ENCODE measurements at places on chromosomes 1 and 21. TPM values are rescaled to one million over a fixed set of nuclear protein-coding genes. Genes with fewer than 3 reads are reported as not detected.

- H3K27me3 ChIP-seq: no peaks in the 10 kb centered on the region
- peak overlapping the region; percentile 93 for H3K4me3 ChIP-seq
- peaks cover 32% of the 10 kb centered on the region for H3K36me3 ChIP-seq
- peak; percentile 47 for DNase-seq
Measured at GRCh38 chr1:37989361-37989930, 376 bp downstream of the SF3A3 start.

DNA sequence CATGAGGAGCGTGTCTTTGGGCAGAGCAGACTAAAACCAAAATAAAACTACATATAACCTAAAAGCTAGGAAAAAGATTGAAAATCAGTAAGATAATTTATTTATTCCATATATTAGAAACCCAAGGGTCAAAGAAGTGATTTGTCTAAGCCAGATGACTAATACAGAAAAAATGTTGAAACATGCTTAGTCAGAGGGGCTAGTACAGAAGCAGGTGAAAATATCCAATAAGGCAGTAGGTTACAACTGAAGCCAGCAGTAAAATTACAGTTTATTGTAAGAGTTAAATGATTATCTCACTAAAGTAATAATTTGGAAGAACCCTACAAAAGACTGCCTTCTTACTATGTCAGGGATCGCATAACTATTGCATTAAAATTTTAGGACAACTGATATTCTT, 1190.9 kb upstream of the PRMT6 start:
- H3K4me3 ChIP-seq: no peak overlapping the region
- H3K27ac ChIP-seq: no peak overlapping the region
- H3K27me3 ChIP-seq: no peaks in the 10 kb centered on the region
- DNase-seq: peak; percentile 91

DNA sequence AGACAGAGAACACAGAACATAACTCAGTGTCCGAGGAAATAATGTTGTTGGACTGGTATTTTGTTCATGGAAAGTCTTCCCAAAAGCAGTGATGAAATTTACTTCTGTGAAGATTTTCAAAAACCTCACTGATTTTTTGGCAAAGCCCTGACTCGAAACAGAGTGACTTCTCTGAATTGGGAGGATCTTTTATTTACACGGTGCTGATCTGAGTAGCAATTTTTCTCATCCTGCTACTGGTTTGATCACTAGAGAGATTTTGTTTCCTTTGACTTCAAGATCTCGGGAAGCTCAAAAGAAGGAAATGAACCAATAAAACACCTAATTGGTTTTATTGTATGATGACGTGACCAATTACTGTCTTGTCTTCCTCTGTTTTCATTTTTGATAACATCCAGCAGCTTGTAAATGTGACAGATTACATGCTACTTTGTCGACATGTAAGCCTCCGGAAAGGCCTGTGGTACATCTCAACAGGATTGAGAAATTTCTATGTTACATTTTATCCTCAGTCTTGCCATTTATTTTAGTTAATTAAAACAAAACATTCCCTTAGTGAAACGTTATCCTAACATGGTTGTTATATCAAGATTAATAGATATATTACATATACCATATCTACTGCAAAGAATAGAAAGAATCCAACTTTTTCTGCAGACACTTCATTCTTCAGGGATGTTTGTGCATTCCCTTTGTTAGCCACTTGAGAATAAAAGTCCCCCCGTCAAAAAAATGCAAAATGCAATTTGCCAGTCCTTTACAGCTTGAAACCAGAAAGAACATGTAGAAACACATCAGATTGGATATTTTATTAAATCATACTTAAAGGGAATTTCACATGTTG, 42.8 kb upstream of the IFI44L start:
- H3K36me3 ChIP-seq: no peaks in the 10 kb centered on the region
- H3K27me3 ChIP-seq: no peaks in the 10 kb centered on the region
- no peak overlapping the region for H3K27ac ChIP-seq
- no peaks in the 10 kb centered on the region for H3K4me1 ChIP-seq

GRCh38 chr1:193542690-193543089, 356.3 kb upstream of the B3GALT2 start:
- H3K27ac ChIP-seq: no peak overlapping the region
- no peak for DNase-seq
- no peaks in the 10 kb centered on the region for H3K27me3 ChIP-seq
- H3K4me1 ChIP-seq: no peaks in the 10 kb centered on the region
- H3K4me3 ChIP-seq: no peak overlapping the region
- no peaks in the 10 kb centered on the region for H3K36me3 ChIP-seq

- H3K4me3 ChIP-seq: no peak overlapping the region
- H3K4me1 ChIP-seq: peaks cover 24% of the 10 kb centered on the region
Measured at GRCh38 chr1:67060811-67061218, 6.9 kb upstream of the SLC35D1 start.

- H3K4me1 ChIP-seq: peaks cover 27% of the 10 kb centered on the region
- H3K27ac ChIP-seq: peak overlapping the region; percentile 34
- DNase-seq: no peak
- no peaks in the 10 kb centered on the region for H3K27me3 ChIP-seq
- H3K4me3 ChIP-seq: no peak overlapping the region
Measured at GRCh38 chr1:221711656-221712055, 30.2 kb downstream of the DUSP10 start.

DNA sequence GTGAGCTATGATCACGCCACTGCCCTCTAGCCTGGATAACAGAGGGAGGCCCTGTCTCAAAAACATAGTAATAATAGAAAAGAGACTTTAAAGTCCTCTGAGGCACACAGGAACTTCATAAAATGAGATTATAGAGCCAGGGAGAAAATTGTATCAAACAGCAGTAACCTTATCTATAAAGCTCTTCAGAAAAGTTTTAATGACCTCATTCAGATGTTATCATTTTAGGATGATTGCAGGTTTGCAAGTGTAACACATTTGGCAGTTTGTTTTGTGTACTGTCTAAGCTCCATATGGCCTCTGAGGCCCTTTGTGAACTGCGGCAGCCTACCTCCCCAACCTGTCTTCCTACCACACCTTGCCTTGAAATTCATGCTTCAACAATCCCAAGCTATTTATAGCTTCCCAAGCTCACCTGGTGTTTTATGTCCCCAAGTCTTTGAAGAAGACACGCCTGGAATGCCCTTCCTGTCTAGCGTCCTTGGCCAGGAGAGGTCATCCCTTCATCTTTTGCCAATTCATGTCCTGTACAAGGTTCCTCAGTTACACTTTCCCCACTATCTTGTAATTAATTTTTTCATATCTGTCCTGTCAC, 8.5 kb upstream of the AKNAD1 start:
- no peak overlapping the region for H3K27ac ChIP-seq
- DNase-seq: no peak
- H3K36me3 ChIP-seq: no peaks in the 10 kb centered on the region
- H3K4me3 ChIP-seq: no peak overlapping the region
- H3K4me1 ChIP-seq: no peaks in the 10 kb centered on the region
- no peaks in the 10 kb centered on the region for H3K27me3 ChIP-seq

- H3K27me3 ChIP-seq: no peaks in the 10 kb centered on the region
- no peak overlapping the region for H3K4me3 ChIP-seq
- H3K4me1 ChIP-seq: no peaks in the 10 kb centered on the region
- H3K27ac ChIP-seq: no peak overlapping the region
- H3K36me3 ChIP-seq: no peaks in the 10 kb centered on the region
Measured at GRCh38 chr1:47951026-47951425, 46.2 kb downstream of the TRABD2B start.

- H3K4me1 ChIP-seq: peaks cover 15% of the 10 kb centered on the region
- DNase-seq: no peak
- H3K27ac ChIP-seq: no peak overlapping the region
- no peaks in the 10 kb centered on the region for H3K27me3 ChIP-seq
- H3K36me3 ChIP-seq: no peaks in the 10 kb centered on the region
- no peak overlapping the region for H3K4me3 ChIP-seq
Measured at GRCh38 chr1:67578397-67579020, 106.5 kb upstream of the GADD45A start.

GRCh38 chr1:57839067-57839466, 415.2 kb upstream of the DAB1 start:
- H3K27ac ChIP-seq: no peak overlapping the region
- no peaks in the 10 kb centered on the region for H3K36me3 ChIP-seq
- no peaks in the 10 kb centered on the region for H3K4me1 ChIP-seq
- no peak for DNase-seq
- H3K4me3 ChIP-seq: no peak overlapping the region

DNA sequence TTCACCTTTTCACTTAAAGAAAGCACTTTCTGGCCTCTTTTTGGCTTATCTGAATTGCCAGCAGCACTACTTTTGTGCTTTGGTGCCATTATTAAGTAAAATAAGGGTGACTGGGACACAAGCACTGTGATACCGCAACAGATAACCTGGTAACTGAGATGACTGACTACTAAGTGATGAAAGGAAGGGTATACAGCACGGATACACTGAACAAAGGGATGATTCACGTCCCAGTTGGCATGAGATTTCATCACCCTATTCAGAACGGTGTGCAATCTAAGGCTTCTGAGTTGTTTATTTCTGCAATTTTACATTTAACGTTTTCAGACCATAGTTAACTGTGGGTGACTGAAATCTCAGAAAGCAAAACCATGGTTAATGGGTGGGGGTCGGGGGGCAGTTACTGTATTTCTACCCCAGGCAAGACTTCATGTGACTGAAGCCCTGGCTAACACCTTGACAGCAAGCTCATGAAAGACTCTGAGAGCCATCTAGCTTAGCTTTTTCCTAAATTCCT, 102.8 kb downstream of the CLIC6 start:
- no peaks in the 10 kb centered on the region for H3K36me3 ChIP-seq
- peaks cover 36% of the 10 kb centered on the region for H3K4me1 ChIP-seq
- DNase-seq: peak; percentile 90
- no peak overlapping the region for H3K4me3 ChIP-seq
- H3K27me3 ChIP-seq: no peaks in the 10 kb centered on the region

- no peaks in the 10 kb centered on the region for H3K27me3 ChIP-seq
- H3K27ac ChIP-seq: peak overlapping the region; percentile 96
- peaks cover 24% of the 10 kb centered on the region for H3K36me3 ChIP-seq
- H3K4me1 ChIP-seq: peaks cover 59% of the 10 kb centered on the region
- H3K4me3 ChIP-seq: 0 out of 2 replicates have a peak overlapping the region, but pooled peaks have one; percentile 8
Measured at GRCh38 chr1:204171751-204172178, 5.6 kb upstream of the REN start.

DNA sequence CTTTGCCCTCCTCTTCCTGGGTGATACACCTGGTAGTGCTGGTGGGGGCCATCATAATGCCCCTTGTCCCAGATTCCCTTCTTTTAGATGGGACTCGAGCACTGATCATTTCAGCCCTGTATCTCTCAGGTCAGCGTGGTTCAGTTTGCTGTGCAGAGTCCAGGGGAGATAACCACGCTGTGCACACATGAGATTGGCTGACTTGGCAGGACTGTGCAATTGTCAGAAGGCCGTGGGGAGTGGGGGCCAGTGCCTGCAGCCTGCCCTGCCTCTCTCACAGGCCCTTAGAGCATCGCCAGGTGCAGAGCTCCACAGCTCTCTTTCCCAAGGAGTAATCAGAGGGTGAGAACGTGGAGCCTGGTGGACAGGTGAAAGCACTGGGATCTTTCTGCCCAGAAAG, 15.2 kb downstream of the EPHX1 start:
- DNase-seq: no peak
- H3K27me3 ChIP-seq: no peaks in the 10 kb centered on the region
- H3K36me3 ChIP-seq: peaks cover 2% of the 10 kb centered on the region
- H3K4me1 ChIP-seq: peaks cover 10% of the 10 kb centered on the region
- no peak overlapping the region for H3K4me3 ChIP-seq
- H3K27ac ChIP-seq: no peak overlapping the region

GRCh38 chr1:89098857-89099256, 27.1 kb downstream of the GBP2 start:
- no peaks in the 10 kb centered on the region for H3K36me3 ChIP-seq
- H3K27me3 ChIP-seq: no peaks in the 10 kb centered on the region
- no peak for DNase-seq
- H3K4me3 ChIP-seq: no peak overlapping the region
- H3K4me1 ChIP-seq: no peaks in the 10 kb centered on the region

- DNase-seq: peak; percentile 79
- peaks cover 11% of the 10 kb centered on the region for H3K36me3 ChIP-seq
- no peak overlapping the region for H3K4me3 ChIP-seq
- no peaks in the 10 kb centered on the region for H3K27me3 ChIP-seq
Measured at GRCh38 chr21:26093122-26093521, 77.4 kb downstream of the APP start.

DNA sequence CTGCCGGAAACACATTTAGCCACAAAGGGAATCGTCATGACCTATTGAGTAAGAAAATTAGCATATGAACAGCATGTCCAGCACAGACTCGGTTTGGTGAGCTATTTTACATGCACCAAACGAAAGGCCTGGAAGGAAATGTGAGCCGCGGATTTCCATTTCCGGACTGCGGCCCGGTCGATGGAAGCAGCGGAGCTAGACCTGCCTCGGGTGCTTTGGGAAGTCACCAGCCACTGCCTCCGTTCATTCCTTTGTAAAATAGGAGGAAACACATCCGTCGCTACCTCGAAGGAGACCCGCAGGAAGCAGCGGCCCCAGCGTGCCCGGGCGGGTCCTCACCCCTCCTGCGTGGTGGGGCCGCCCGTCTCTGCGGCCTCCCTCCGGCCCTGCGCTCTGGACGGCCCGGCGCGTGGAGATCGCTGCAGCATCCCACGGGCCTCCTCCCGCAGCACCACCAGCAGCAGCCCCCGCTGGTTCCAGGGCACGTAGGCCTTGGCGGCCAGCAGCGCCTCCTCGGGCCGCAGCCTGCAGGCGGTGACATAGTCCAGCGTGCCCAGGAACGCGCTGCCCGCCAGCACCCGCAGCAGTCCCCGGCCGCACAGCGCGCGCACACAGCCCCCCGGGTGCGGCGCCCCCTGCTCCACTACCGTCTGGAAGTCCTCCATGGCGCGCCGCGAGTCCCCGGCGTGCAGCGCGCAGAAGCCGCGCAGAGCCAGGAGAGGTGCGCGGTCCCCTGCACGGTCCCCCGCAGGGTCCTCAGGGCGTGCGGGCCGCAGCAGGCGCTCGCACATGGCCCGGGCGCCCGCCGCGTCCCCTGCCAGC, 12.1 kb downstream of the TTC34 start:
- no peaks in the 10 kb centered on the region for H3K36me3 ChIP-seq
- no peak overlapping the region for H3K27ac ChIP-seq
- DNase-seq: no peak
- peaks cover 30% of the 10 kb centered on the region for H3K27me3 ChIP-seq

Gene PCP4
- not detected for total RNA-seq

Gene SMIM1
- total RNA-seq: 10.8 TPM

Gene OR2T6
- total RNA-seq: not detected

Gene ST6GALNAC5
- total RNA-seq: 1.2 TPM

Gene DCST2
- total RNA-seq: 0.18 TPM

Gene CELA2B
- not detected for total RNA-seq

Gene KMO
- total RNA-seq: 1.2 TPM

Gene CCDC17
- 1.9 TPM for total RNA-seq

Gene ABCA4
- 0.29 TPM for total RNA-seq

Measured in PC-3 (cell line).